ENCODE measurements at places on chromosomes 7 and 10.

- DNase-seq = no peak
These were observed 79.5 kb downstream of the PAX2 start for GRCh38 chr10:100824886-100825285.

DNA sequence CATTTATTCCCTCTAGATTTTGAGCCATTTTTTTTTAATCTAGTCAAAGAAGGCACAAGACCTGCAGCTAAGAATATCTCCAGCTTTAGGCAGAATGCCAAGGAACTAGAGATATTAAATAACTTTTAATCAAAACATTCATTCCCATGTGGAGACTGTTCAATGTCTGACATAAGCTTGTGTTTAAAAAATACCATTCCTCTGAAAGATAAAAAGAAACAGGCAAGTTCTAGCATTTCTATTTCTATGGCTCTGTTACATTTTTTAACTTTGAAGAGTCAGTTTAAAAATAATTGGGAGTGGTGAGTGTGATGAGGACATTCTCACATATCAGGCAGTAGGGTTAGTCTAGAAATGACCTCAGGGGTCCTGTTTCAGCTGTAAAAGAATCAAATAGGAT lies 48.0 kb downstream of the RHOBTB1 start:
- DNase-seq = no peak

DNA sequence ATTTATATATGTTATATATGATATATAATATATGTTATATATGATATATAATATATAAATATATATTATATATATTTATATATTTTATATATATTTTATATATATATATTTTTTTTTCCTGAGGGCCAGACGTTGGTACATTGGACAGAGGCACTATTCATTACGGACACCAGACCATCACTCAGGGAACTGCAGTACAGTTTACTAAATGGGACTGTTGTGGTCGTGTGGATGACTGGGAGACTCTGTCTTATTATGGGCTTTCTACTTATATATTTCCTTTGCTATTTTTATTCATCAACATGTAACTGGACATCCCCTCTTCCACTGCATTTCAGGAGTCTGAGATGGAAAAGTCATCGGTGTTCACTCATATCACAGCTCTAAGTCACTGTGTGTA lies 87.1 kb upstream of the PRKCQ start:
- DNase-seq = no peak

DNA sequence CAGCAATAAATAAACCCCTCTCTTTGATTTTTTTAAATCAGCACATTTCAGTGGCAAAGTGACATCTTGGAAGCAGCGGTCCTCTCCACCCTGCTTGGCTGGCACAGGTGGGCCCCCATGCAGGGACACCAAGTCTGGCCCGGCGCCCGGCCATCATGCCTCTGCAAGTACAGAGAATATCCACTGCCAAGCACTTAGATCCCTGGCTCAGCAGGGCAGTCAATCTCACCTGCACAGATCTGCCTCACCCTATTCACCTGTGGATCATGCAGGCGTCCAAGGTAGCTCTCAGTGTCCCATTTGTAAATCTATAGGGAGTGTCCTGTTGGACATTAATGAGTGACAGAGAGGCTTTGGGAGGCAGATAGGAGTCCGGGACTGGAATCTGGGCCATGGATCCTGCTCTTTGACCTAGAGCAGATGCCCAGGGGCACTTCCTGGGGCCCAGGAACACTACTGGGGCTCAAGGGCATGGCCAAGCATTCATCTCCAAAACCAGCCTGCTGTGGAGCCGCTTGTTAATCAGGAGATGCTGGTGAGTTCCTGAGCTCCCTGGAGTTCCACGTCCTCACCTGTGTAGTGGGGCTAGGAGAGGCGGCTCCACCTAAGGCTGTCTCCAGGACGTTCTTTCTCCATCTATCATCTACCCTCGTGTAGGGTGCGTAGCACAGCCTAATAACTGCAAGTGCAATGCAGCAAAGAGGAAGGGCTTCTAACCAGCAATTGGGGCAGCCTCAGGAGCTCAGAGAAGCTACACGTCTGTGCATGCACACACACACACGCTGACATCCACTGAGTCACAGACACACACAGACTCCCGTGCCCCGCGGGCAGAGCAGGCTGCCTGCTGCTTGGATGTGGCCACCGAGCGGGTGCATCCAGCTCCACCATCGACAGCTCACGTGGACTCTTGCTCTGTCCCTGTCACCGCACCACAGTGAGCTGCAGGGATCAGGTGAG lies 123.6 kb downstream of the OAT start:
- peak; percentile 37 for DNase-seq

GRCh38 chr7:1540776-1541271 lies 10.3 kb downstream of the MAFK start:
- no peak for DNase-seq

- no peak for DNase-seq
These were observed 26.8 kb upstream of the DGKI start for GRCh38 chr7:137873524-137873923.

GRCh38 chr7:149750122-149750845 lies 23.1 kb downstream of the ZNF467 start:
- DNase-seq = no peak

All from activated CD8-positive, alpha-beta memory T cell treated with anti-CD3 and anti-CD28 coated beads for 24 hours (primary cell).